Stimulated activated naive B cell treated with anti-CD40 and anti-IgM and Interleukin-4, amounts not matched to agents 10 μg/mL and 1 μg/mL and 100 μg/mL, for 72 hours (primary cell): ENCODE measurements at places on chromosomes 7 and 10.

DNA sequence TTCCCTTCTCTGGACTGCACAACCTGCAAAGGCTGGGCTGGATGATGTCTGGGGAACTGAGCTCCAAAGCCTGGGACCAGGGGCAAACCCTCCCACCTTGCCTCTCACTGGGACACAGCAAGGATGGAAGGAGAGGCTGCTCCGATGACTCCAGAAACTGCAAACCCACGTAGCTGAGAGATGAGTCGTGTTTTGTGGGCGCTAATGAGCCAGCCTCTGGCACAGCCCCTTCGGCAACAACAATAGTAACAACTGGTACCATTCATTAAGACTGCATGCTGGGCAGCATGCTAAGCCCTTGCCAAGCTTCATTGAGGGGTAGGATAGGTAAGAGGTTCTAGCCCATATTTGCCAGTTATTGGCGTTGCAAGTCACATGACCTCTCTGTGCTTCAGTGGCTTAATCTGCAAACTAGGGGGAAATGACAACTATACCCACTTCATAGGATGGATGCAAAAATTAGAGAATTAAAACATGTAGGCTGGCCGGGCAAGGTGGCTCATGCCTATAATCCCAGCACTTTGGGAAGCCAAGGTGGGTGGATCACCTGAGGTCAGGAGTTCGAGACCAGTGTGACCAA, 145.9 kb downstream of the SH3PXD2A start:
- H3K4me1 ChIP-seq: no peaks in the 10 kb centered on the region
- H3K4me3 ChIP-seq: no peak overlapping the region
- no peak for DNase-seq
- H3K27ac ChIP-seq: no peak overlapping the region
- H3K36me3 ChIP-seq: no peaks in the 10 kb centered on the region

GRCh38 chr10:60967854-60968484, 24.0 kb upstream of the RHOBTB1 start:
- peaks cover 26% of the 10 kb centered on the region for H3K4me1 ChIP-seq
- H3K27ac ChIP-seq: peak overlapping the region; percentile 14

GRCh38 chr10:73589563-73590126, 1.5 kb downstream of the USP54 start:
- peaks cover 12% of the 10 kb centered on the region for H3K4me1 ChIP-seq
- no peak for DNase-seq
- H3K36me3 ChIP-seq: peaks cover 9% of the 10 kb centered on the region
- H3K27me3 ChIP-seq: no peaks in the 10 kb centered on the region
- no peak overlapping the region for H3K4me3 ChIP-seq
- H3K27ac ChIP-seq: no peak overlapping the region

DNA sequence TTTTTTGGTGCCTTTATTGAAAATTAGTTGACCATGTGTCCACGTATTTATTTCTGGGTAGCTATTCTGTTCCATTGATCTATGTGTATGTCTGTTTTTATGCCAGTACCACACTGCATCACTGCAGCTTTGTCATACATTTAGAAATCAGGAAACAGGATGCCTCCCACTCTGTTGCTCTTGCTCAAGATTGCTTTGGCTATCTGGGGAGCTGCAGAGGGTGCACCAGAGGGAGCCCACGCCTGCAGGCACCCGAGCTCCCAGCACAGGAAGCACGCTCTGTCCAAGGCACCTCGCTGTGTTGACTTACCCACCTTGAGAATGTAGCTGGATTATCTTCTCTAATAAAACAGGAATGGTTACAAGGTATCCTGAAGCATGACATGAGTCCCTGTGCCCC, 301.7 kb downstream of the TCERG1L start:
- no peaks in the 10 kb centered on the region for H3K36me3 ChIP-seq
- DNase-seq: no peak
- H3K4me1 ChIP-seq: no peaks in the 10 kb centered on the region

DNA sequence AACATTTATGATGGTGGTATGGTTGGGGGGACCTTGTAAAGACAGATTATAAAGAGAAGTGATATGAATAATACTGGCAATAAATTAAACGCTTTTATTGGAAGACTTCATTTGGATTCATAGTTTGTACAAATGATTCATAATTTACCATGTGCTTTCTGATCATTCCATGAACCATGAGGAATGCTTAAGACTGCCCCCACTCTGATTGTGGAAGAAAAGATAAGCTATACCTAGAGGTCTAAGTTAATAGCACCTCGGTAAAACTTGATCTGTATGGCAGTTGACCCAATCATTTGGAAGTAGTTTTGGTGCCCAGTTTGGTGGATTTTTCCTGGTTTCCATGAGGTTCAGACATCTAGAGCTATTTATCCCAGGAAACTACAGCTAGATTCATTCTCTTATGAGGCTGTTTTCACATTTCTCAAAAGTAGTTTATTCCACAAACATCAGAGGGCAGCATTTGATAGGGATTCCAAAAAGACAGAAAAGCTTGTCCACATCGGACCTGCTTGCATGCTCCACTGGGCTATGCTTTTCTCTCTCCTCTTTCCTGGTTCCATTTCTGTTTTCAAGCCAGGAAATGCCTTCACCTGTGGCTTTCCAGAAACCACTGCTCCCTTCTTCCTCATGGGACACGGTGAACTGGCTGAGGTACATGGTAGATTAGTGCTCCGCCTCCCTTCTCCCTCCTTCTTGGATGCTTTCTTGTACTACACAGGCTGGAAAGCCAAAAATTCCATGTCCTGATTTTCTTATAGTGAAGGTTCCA, 29.2 kb downstream of the TFAM start:
- peaks cover 4% of the 10 kb centered on the region for H3K36me3 ChIP-seq
- H3K27me3 ChIP-seq: peaks cover 17% of the 10 kb centered on the region
- no peak overlapping the region for H3K27ac ChIP-seq
- DNase-seq: no peak
- H3K4me1 ChIP-seq: no peaks in the 10 kb centered on the region

GRCh38 chr7:17613338-17614041, 315.0 kb downstream of the AHR start:
- no peak for DNase-seq
- H3K27ac ChIP-seq: no peak overlapping the region
- H3K4me1 ChIP-seq: no peaks in the 10 kb centered on the region
- no peak overlapping the region for H3K4me3 ChIP-seq
